CD4-positive, alpha-beta T cell treated with Interleukin-15 for 1 hour (primary cell): ENCODE measurements at places on chromosomes 4 and X.

DNA sequence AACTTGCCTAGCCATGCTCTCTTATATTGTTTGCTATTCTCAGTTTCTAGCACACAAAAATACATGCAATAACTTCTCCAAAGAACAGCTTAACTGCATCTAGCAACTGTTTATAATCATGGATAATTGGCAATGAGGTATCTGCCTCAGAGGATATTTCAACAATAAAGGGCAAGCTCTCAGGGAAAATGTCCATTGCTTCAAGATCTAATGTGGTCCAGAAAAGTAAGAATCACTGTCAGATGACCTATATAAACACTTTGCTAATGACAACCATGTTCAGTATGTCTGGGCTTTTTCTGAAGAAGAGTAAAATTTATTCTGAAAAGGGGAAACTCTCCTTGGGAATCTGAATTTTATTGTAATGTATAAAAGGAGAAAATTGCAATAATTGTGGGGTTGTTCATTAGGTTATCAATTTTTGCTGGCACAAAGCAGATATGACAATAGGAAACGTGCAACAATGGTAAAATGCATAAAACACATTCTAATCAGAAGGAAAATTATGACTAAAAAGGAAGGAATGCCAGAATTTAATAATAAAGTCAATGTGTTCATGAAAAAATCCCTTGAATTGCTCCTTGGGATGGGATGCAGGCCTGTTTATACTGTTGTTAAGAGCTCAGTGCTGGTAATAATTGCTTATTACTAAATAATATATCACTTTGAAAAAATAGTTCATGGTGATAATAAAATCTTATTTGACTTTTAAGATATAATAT, 90.3 kb downstream of the ANTXR2 start:
- no peak for DNase-seq

GRCh38 chrX:111447298-111447697, 35.3 kb upstream of the DCX start:
- no peak for DNase-seq

GRCh38 chrX:133745349-133745748, 240.0 kb downstream of the GPC3 start:
- no peak for DNase-seq

DNA sequence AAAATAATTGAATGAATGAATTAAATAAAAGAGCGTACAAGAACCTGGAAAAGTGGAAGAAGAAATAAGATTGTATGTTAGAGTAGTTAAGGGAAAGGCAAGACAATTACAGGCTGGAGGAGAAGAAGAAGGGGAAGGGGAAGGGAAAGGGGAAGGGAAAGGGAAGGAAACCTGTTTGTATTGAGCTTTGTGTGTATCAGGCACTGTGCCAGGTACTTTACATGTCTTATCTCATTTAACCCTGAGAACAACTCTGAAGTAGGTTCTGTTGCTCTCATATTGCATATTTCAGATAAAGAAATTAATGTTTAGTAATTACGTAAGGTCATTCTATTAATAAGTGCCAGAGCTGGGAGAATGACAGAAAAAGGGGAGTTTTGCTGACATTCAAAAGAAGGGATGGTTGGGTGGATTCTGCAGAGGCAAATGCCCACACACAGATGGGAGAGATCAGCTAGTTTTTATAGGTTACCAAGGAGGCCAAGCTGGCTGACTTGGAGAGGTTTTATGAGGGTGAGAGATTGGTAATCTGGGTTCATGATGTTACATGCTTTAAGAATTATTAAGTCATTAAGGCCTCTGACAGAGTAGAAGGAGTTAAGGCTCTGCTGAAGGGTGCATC, 92.3 kb upstream of the LCORL start:
- DNase-seq: no peak

DNA sequence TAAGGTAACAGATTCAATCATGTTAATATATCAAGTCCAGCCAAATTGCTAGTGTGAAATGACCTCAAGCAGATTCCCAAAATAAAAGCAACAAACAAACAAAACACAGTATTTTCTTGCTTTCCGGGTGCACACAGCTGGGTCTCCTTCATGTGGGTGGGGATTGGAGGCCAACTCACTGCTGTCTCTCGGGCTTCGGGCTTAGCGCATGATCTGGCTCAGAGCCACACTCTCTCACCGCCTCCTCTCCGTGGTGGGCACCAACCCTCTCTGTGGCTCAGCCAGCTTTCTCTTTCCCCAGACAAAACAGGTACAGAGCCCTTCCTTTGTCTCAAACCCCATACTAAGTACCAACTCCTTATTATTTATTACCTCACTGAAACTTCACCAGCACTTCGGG, 2.9 kb upstream of the REELD1 start:
- DNase-seq: no peak

DNA sequence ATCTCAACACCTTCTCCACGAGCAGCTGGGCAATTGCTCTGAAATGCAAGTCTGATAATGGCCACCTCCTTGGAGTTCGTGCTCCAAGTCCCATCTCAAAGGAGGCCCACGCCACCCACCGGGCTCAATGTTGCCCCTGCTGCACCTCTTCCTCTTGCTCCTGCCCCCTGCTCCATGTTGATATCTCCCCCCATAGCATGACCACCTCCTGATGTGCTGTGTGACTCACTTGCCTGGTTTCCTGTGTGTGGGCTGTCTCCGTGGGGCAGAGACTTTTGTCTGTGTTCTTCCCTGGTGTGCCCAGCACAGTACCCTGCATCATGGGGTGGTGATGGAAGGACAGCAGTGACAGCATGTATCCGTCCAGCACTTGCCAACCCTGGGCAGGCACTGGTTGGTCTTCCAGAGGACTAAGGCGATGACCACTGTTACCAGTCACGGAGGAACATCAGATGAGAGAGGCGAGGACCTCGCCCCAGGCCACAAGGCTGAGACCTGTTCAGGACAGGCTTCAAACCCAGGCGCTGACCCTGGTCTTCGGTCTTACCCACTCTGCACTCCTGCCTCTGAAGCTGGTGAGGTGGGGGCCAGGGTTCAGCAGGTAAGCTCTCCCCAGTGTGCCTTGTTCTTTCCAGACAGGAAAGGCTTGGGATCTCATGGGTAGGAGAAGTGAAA, 104.6 kb upstream of the LRPAP1 start:
- DNase-seq: no peak

DNA sequence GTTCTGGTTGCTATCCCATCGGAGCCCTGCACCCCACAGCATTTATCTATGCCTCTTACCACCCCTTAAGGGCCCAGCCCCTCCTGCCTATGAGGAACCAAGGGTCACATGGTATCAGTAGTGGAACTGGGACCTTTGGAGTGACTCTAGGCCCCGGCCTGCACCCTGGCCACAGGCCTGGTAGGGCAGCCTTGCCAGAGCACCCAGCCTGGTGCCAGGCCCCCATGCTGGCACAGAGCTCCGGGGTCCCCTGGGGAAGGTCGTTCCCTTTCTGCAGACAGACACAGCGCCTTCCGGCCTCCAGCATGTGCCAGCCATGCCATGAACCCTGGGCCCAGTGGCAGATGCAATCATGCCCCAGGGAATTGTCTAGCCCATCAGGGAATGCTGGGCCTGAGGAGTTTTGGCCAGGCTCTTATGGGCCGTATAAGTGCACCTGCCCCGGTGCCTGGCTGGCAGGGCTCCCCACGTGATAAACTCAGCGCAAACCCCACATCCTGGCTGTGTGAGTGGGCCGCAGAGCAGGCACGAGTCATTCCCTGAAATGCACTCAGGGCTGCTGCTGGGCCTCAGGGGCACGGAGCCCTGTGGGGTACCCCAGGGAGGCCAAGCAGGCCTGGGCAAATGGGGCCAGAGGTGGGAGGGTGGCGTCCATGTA, 19.8 kb upstream of the ADD1 start:
- peak; percentile 11 for DNase-seq
